Spleen (tissue), 13 donors: ENCODE measurements at places on chromosomes 1 and 21.
A peak's percentile ranks its signal among the peaks of the same experiment; 100 is the strongest.

DNA sequence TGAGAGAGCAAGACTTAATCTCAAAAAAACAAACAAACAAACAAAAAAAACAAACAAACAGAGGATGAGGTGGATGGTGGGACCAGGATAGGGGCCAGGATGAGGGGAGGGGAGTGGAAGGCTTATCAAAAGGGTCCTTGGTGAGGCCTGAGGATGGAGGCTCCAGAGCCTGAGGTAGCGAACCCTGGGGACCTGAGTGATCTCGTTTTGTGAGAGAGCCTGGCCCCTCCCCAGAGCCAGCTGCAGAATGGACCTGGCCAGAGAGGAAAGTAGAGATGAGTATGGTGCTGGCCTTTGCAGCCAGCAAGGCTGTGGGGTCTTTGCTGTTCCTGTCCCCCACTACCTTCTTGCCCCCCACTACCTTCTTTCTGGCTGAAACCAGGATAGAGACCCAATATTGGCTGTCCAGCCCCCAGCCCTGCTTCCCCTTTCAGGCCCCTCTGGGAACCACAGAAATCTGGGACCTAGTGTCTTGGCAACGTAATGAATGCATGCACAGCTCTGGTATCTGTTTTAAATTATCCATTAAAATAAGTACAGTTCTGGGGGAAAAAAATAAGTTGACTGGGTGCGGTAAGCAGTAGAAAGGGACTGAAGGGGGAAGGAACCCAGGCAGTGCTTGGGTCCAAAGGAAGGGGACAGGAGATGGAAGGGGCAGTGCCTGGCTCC lies 1.1 kb upstream of the LMNA start:
- DNase-seq, result no peak

GRCh38 chr1:180887841-180888240 lies 24.9 kb upstream of the KIAA1614 start:
- DNase-seq, result no peak

GRCh38 chr1:155455588-155456195 lies 106.9 kb downstream of the ASH1L start:
- no peak for DNase-seq

DNA sequence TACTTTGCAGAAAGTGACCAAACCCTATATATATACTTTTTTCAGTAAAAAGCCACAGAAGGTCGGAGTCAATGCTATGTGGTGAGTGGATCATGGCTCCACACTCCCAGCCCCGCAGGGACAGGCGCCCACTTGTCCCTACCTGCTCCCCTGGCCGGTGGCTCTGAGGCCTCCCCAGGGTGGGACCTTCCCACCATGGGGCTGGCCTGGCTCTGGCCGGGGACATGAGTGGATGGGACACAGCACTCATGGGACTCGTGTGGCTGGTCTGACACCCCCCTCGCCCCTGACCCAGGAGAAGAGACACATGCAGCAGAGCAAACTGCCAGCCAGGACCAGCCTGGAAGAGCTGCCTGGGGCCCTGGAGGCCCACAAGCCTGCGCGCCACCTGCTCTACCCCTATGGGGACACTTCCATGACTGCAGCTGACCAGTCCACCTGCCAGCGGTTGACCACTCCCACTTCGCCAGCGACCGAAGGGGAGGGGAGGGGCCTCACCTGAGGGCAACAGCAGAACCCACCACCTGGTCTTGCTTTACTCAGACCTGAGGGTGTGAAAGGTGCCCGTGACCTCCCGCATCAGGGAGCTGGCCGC lies 2.2 kb downstream of the SPATC1L start:
- DNase-seq, result peak; percentile 75

- DNase-seq, result no peak
Observed at GRCh38 chr1:205421798-205422197, at the start of gene LEMD1. Gene LEMD1, minus strand, starts transcription at chr1:205422056. Its CDS starts 1,520 bp downstream, at chr1:205420536.
